NCI-H2081 (cell line): ENCODE measurements at places on chromosomes 13 and 19.
A peak's percentile ranks its signal among the peaks of the same experiment; 100 is the strongest.

GRCh38 chr19:42278452-42279154, 9.6 kb downstream of the CIC start:
- no peak for DNase-seq

GRCh38 chr13:83839146-83839545, 43.1 kb downstream of the SLITRK1 start:
- no peak for DNase-seq

GRCh38 chr13:107866941-107867623, 348.3 kb downstream of the LIG4 start:
- peak; percentile 75 for DNase-seq

DNA sequence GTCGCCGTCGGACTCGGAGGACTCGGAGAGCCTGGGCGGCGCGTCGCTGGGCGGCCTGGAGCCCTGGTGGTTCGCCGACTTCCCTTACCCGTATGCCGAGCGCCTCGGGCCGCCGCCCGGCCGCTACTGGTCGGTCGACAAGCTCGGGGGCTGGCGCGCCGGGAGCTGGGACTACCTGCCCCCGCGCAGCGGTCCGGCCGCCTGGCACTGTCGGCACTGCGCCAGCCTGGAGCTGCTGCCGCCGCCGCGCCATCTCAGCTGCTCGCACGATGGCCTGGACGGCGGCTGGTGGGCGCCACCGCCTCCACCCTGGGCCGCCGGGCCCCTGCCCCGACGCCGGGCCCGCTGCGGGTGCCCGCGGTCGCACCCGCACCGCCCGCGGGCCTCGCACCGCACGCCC, 2.5 kb upstream of the GRWD1 start:
- DNase-seq = peak; percentile 43

DNA sequence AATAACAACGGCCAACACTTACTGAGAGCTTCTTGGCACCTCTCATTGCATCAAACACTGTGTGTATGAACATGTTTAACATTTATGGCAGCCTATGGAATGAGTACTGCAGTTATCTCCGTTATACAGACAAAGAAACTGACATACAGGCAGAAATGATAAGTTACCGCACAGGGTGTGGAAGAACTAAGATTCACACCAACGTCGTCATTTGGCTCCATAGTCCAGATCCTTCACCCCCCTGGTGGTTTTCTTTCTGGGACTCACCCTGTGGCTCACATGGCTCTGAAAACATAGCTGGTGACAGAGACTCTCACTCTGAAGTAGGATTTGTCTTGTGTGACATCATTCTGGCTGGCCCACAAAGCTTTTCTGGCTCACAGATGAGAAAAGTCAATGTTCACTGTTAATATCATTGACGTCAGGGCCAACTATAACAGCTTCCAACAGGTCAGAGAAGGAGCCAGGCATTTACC, 230.1 kb downstream of the DLEU7 start:
- no peak for DNase-seq

DNA sequence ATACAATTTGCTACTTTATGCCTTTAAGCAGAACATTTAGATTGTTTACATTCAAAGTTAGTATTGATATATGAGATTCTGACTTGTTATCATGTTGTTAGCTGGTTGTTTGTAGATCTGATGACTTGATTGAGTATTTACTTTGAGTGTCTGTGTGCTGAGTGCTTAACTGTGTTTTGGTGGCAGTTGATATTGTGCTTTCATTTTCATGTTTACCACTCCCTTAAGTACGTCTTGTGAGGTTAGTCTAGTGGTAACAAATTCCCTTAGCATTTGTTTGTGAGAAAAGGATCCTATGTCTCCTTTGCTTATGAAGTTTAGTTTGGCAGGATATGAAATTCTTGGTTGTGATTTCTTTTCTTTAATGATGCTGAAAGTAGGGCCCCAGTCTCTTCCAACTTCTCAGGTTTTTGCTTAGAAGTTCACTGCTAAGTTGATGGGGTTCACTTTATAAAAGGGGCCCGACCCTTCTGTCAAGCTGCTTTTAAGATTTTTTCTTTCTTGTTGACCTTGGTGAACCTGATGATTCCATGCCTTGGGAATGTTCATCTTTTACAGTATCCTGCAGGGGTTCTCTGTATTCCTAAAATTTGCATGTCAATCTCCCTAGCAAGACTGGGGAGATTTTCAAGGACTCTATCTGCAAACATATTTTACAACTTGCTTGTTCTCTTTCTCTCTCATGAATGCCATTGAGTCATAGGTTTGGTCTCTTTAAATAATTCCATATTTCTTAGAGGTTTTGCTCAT, 1095.4 kb upstream of the PCDH20 start:
- DNase-seq = no peak

- no peak for DNase-seq
These were observed 3.0 kb upstream of the NAA16 start for GRCh38 chr13:41307884-41308640.
